ENCODE measurements at places on chromosomes 5 and 9.

- DNase-seq: no peak
Observed at GRCh38 chr9:110912419-110913291, 125.6 kb downstream of the LPAR1 start.

- DNase-seq: peak; percentile 96
Observed at GRCh38 chr9:113875459-113876150, 504 bp upstream of the ZNF618 start.

DNA sequence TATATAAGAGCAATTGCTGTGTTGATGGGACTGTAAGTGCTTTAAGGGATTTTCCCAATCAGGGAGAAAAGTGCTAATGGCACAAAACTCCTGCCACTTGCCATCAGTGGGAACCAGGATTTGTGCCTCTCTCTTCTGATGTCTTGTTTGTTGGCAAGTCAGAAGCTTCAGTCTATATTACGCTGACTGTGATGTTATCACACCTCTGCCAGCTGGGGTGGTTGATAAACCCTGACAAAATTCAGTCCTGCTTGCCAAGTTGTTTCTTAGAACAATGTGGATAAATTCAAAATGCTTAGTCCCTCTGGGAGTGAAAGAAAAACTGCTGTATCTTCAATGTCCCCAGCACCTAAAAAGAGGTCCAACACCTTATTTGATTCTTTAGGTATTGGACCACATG is 161.4 kb upstream of the FBXL7 start:
- DNase-seq: no peak

DNA sequence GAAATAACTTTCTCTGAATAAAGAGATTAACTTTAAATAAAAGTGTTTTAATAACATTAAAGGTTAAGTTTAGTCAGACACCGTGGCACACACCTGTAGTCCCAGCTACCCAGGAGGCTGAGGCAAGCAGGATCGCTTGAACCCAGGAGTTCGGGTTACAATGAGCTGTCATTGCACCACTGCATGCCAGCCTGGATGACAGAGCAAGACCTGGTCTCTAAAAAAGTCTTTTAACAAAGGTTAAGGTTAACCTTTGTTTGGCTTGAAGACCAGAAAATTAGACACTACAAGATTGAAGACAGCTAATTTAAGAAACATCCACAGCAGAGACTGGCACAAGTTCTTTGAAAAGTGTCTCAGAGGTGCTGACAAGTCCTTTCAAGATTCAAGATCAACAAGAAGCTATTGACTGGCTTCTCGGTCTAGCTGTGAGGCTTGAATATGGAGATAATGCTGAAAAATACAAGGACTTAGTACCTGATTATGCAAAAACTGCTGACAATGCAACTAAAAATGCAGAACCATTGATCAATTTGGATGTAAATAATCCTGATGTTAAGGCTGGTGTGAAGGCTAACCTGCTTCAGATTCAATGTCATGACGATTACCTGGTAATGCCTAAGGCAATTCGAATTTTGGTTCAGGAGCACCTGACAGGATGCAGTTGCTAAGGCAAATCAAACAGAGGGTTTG is 48.8 kb downstream of the FAM81B start:
- no peak for DNase-seq

- DNase-seq: no peak
Observed at GRCh38 chr9:86304236-86304730, 21.9 kb upstream of the ISCA1 start.

DNA sequence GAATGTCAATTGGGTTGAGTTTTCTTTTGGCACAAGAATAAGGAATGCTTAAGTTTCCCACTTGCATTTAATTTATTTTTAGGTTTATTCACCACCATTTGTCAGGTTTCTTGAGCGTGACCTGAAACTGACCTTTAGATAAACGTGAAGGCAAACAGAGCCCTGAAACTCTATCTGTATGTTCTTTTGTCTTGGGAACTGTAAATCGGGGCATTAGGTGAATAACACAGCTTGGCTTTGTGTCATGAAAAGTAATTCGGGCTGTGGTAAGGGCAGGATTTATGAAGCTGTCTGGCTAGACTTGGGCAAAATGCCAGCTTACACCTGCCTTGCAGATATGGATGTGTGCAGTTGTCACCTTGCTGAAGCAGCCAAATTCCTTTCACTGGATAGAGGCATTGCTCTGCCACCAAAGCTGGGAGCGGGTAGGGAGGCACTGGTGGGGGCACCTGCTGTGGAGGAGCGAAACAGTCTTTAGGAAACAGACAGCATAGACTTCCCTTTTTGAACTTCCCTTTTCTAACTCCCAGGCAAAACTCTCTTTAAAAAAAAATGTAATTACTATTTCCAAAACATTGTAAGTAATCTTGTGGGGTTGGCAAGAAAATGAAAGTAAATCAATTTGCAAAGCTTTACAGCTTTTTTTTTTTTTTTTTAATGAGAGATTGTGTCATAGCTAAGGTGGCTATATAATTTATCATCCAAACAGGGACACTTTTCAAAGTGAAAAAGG is 545.2 kb downstream of the CSNK1G3 start:
- DNase-seq: peak; percentile 21

DNA sequence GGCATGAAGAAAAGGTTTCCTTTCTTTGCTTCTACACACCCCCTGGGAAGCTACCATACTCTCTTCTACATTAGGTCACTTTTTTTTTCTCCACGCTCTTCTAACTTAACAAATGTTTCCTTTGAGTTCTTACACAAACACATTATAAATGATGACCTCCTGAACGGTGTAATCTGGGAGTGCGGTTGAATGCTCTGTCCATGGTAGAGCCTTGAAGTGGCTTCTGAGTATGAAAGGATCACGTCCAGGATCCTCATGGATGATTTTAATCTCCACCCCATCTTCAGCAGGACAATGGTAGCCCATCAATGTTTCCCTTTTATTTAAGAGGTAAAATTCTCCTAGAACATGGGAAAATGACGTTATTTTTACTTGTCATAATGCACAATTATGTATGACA is 587.3 kb downstream of the SEMA5A start:
- no peak for DNase-seq

GRCh38 chr5:120567921-120568320 is 103.8 kb downstream of the PRR16 start:
- DNase-seq: no peak

GRCh38 chr9:135990468-135991429 is 29.6 kb upstream of the UBAC1 start:
- DNase-seq: no peak
